ENCODE measurements at places on chromosomes 5 and 9.

- DNase-seq: no peak
These were observed 51.0 kb downstream of the FBN2 start for GRCh38 chr5:128487041-128487440.

DNA sequence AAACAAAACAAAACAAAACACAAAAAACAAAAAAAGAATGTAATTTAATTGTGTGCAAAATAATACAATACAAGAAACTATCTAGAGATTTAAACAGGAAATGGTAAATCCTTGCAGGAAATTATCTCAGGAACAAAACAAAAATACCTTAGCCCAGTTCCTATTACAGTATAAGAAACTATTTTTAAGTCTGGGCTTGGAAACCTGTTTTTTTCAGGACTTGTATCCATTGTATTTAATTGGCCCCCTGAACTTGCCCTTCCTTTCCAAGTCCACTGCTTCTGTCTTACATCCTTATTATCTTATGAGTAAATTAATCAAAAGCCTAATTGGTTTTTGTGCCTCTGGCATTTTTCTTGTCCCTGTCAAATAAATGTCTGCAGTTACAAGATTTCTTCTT, 48.5 kb downstream of the ST8SIA4 start:
- no peak for DNase-seq

GRCh38 chr5:72596956-72597355, 89.7 kb upstream of the ZNF366 start:
- no peak for DNase-seq

- DNase-seq: no peak
These were observed 5.7 kb upstream of the C5orf15 start for GRCh38 chr5:133974142-133974541.

GRCh38 chr5:160272264-160272663, 40.1 kb downstream of the CCNJL start:
- no peak for DNase-seq

DNA sequence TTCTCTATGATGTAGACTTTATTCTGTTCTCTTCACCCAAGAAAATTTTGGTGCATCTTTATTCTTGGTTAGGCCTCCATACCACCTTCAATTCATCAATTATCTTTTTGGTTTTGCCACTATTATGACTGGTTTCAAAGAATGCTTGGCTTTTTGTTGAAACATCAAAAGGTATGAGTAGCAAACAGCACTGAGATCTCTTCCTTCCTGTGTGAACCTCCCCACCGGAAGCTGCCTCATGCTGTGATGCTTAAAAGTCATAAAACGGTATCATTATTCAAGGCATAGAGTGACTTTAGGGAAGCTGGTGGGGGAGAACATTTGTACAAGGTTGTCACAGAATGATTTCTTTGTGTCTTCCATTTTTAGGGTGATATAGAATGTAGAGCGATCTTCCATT, 70.6 kb downstream of the IQGAP2 start:
- peak; percentile 46 for DNase-seq

- DNase-seq: peak; percentile 17
These were observed 37.1 kb upstream of the FAM169A start for GRCh38 chr5:74903165-74903787.

- DNase-seq: no peak
These were observed 17.5 kb downstream of the TLE1 start for GRCh38 chr9:81671880-81672280.

GRCh38 chr5:158209219-158209908, 350.4 kb upstream of the CLINT1 start:
- DNase-seq: no peak

GRCh38 chr5:144284931-144285502, 114.3 kb downstream of the KCTD16 start:
- DNase-seq: no peak

- DNase-seq: no peak
These were observed 130.7 kb downstream of the TRIM32 start for GRCh38 chr9:116817762-116818161.

- DNase-seq: no peak
These were observed 22.5 kb downstream of the MUSK start for GRCh38 chr9:110691002-110691549.
